Immature natural killer cell (primary cell): ENCODE measurements at places on chromosomes 5 and 9. TPM values are rescaled to one million over a fixed set of nuclear protein-coding genes. Genes with fewer than 3 reads are reported as not detected.

The STKLD1 gene
- polyA plus RNA-seq: 0.55 TPM

DNA sequence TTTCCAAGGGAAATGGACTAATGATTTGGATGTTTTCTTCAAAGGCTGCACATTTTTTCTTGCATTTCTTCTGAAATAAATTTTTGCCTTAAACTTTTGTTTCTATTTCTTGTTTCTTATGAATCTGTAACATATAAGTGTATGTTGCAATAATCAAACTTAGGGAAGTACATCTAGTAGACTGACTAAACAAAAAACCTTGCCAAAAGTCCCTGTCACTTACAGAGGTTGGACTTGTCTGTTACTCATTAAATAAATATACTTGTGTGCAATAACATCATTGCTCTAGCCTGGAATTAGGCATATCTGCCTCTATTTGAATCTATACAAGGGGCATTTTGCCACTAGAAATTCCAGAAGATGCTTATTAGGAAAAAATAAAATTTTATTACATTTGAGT lies 56.6 kb downstream of the C6 start:
- DNase-seq: no peak

The TRIM14 gene
- polyA plus RNA-seq: 35.9 TPM

The CD72 gene
- 10.1 TPM for polyA plus RNA-seq

The CTSL gene
- polyA plus RNA-seq: not detected

- DNase-seq: no peak
Measured at GRCh38 chr5:30287890-30288289, 905.6 kb upstream of the CDH6 start.

The FAM153A gene
- not detected for polyA plus RNA-seq

GRCh38 chr9:35490155-35490909 lies 421 bp downstream of the RUSC2 start:
- no peak for DNase-seq

GRCh38 chr9:107612136-107612535 lies 122.6 kb upstream of the KLF4 start:
- no peak for DNase-seq

GRCh38 chr5:126394211-126394788 lies 28.9 kb upstream of the GRAMD2B start:
- DNase-seq: no peak

DNA sequence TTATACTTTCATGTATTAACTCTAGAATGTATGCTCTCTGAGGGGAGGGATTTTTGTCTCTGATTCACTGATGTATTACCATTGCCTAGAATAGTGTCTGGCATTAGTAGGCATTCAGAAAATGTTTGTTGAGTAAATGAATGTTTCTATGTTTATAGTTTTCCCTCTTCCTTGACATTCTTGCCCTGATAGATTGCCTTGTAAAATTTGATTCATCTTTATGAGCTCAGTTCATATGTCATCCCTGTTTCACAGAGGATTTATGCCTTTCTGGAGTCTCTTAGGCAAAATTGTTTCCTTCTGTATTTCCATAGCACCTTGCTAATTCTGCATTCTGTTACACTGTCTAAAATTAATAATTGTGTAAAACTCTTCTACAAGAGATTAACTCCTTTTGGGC lies 72.3 kb downstream of the RASA1 start:
- DNase-seq: no peak

DNA sequence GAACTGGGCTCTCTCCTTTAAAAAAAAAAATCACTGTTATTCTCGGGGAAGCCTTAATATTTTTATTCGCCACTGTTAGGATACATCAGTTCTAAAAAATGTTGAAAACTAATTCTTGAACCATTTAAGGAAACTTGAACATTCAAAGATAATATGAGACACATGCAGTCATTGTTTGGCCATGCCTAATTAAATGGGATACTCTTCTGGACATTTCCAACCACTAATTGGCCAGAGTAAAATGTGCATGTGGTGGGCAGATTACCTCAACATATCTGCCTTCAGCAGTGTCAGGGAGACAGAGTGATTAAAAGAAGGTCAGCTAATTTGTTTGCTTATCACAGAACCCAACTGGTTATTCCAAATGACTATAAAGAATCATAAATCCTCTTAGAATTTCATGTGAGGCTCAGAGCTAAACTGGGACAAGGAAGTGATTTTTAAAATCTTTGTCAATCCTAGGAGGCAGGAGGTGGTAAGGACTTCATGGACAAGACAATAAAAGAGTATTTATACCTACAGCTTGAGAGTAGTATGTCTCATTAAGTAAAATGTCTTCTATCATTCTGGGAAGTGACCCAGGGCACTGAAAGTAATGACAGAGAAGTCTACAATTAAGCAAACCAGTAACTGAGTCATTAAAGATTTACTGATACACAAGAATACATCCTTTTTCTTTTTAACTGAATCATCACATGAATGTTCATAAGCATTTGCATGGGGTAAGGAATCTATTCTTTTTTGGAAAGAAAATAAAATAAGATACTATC lies 242.9 kb upstream of the TRPM3 start:
- no peak for DNase-seq

The MCC gene
- polyA plus RNA-seq: 0.63 TPM

DNA sequence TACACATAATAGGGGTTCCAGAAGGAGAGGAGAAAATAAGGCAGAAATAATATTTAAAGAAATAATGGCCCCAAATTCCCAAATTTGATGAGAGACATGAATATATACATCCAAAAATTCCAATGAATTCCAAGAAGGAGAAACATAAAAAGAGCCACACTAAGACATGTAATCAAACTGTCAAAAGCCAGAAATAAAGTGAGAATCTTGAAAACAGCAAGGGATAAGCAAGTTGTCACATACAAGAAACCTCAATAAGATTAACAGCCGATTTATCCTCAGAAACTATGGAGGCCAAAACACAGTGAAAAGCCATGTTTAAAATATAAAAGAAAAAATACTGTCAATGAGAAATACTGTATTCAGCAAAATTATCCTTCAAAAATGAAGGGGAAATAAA lies 14.5 kb downstream of the CATSPER3 start:
- no peak for DNase-seq

The SLC25A48 gene
- polyA plus RNA-seq: not detected

GRCh38 chr9:134477342-134477925 lies 151.2 kb downstream of the RXRA start:
- no peak for DNase-seq

- no peak for DNase-seq
Measured at GRCh38 chr5:30928956-30929355, 264.5 kb upstream of the CDH6 start.

The KLF4 gene
- polyA plus RNA-seq: 2.1 TPM

The LVRN gene
- polyA plus RNA-seq: not detected

- DNase-seq: no peak
Measured at GRCh38 chr5:59917121-59917520, 23.6 kb upstream of the PDE4D start.

DNA sequence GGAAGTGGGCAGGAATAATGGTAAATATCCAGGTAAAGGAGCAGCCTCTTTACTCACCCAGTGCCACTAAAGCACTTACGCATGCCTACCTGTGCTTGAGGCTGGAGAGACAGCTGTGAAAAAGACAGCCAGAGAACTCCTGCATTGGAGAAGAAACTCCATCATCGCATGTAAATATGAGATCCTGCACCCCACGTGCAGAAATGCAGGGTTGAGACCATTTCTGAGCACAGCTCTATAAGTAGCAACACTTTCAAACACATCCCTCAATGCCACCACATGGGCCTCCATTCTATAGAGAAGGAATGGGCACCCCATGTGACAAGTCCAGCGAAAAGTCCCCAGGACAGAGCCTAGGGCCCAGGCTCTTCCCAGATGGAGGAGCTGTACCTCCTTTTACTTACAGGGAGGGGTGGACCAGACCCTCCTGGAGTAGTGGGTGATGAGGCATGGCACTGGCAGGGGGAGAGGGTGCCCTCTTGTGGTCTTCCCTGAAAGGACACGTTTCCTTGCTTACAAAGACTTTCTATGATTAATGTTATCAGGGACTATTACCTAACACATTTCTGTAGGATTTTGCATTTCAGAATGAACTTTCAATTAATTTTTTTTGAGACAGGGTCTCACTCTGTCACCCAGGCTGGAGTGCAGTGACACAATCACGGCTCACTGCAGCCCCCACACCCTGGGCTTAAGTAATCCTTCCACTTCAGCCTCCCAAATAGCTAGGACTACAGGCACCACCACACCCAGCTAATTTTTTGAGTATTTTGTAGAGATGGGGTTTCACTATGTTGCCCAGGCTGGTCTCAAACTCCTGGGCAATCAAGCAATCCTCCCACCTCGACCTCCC lies 55.3 kb upstream of the IL17B start:
- DNase-seq: peak; percentile 19

DNA sequence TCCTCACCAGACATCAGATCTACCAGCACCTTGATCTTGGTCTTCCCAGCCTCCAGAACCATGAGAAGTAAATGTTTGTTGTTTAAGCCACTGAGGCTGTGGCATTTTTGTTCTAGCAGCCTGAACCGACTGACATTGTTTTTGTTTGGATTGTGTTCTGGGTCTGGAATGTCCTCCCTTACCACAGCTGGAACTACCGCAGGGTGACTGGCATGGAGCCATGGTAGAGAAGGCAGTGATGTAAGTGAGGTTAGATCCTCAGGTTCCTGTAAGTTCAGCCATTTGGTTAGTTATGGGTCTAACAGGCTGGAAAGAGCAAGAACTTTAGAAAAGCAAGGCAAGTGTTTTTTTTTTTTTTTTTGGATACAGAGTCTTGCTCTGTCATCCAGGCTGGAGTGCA lies 209.3 kb downstream of the DAB2IP start:
- DNase-seq: no peak

The MEIKIN gene
- not detected for polyA plus RNA-seq
